ENCODE measurements at places on chromosomes 7 and 10.

GRCh38 chr7:24356718-24357386, 72.9 kb downstream of the NPY start:
- DNase-seq, result no peak

DNA sequence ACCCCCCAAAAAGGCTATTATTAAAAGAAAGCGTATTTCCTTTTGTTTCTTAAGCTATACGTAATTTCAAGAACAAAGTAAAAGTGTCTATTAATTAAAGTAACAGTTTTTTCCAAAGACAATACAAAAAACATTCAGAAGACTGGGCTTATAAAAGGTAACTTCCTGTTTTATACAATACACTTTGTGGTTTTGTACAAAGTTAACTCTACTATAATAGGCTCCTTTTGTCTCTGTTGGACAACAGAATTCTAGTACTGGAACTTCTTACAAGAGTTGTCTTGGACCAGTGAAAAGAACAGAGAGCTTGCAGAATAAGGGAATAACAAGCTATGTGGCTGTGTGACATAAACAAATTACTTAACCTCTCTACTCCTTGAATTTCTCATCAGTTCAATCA, 21.5 kb downstream of the SFMBT2 start:
- no peak for DNase-seq

- DNase-seq, result no peak
Observed at GRCh38 chr7:150323682-150324372, 482 bp upstream of the ACTR3C start.

- DNase-seq, result peak; percentile 27
Observed at GRCh38 chr10:44755481-44755880, 155.7 kb upstream of the TMEM72 start.

DNA sequence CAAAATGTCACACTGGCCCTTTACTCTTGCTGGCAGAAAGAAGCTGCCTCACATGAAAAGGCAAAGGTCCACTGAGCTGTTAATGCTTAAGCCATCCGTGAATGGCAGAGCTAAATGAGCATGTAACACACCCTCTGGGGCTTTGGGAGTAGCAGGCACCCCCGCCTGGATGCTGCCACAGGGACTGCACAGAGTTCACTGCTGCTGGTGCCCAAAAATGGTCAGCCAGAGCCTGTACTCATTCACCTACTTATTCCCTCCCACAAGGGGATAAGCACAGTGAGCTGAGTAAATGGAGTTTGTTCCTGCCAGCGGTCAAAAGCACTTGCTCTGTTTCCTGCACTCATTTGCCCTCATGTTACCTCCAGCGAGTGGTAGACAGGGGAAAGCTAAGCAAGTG, 374.0 kb upstream of the STEAP1 start:
- no peak for DNase-seq

DNA sequence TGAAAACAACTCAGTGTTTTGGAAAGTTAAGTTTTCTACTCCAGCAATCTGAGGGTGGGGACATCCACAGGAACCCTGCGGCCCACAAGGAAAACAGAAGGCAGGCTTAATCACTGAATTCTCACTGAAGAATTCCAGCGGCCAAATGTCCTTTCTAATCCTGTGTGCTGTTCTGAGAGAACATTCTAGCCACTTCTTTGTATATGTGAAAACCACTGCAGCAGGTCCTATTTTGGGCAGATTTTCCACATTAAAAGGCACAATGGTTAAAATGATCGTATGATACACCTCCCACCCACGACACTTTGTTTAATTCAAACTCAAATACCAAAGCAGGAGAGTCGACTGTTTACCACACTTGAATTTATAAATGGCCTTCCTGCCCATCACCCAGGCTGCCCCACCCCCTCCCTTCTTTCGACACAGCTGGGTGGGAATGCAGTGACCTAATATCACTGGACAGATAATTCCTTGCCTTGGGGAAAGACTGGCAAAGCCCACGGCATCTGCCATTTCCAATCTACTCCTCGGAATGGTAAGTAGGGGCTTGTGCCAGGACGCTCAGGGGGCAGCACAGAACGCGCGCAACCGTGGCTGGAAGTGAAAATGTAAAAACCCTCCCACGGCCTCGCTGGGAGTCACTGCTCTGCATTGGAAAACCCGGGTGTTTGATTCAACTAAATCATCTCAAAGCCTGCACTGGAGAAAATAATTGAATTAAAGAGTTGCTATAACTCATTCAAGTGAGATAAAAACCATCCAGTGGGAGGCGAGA, 67.0 kb downstream of the CTBP2 start:
- no peak for DNase-seq

DNA sequence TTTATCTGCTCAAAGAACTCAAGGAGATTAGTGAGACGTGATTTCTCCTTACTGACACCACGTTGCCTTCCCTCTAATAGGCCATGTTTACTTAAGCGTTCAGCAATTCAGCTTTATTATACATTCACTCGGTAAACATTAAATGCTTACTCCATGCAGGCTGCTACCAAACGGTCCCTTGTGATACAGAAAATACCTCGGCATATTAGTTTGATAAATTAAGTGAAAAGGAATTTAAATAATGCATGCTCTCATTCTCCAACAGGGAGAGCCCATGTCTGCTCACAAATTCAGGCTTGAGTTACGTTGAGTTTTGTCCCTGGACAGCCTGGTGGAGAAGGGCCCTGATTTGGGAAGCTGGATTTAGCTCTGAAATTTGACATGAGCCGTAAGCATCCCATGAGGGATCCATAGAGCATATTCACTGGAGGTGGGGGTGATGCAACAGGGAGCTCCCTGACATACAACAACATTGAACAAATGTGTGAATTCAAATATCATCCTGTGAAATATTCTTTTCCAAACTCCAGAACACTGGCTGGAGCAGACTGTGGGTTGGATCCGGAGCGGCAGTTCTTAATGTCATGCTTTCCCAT, 86.3 kb downstream of the TBXAS1 start:
- DNase-seq, result no peak

DNA sequence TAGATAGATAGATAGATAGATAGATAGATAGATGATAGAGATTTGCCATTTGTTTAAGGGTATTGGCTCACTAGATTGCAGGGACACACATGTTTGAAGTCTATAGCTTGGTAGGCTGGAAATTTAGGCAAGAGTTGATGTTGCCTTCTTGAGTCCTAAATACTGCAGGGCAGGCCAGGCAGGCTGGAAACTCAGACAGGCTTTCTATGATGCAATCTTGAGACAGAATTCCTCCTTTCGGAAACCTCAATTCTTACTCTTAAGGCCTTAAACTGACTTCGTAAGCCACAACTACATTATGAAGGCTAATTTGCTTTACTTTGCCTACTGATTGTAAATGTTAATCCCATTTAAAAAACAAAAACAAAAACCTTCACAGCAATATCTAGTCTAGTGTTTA, 322.9 kb upstream of the AKR1E2 start:
- DNase-seq, result peak; percentile 43
